ENCODE measurements at places on chromosomes 7 and 10. TPM values are rescaled to one million over a fixed set of nuclear protein-coding genes. Genes with fewer than 3 reads are reported as not detected.

PLCE1 gene
- total RNA-seq: 0.11 TPM

GNGT1 gene
- total RNA-seq: not detected

FAM25A gene
- total RNA-seq: not detected

CRHR2 gene
- total RNA-seq: not detected

PTF1A gene
- total RNA-seq: not detected

SEMA4G gene
- total RNA-seq: 1.1 TPM

NPC1L1 gene
- not detected for total RNA-seq

UBE3C gene
- 94.4 TPM for total RNA-seq

CPA1 gene
- total RNA-seq: not detected

APBB1IP gene
- not detected for total RNA-seq

VPS37D gene
- 2.1 TPM for total RNA-seq

NHLRC2 gene
- 14.0 TPM for total RNA-seq

RPEL1 gene
- not detected for total RNA-seq

PTPRZ1 gene
- 32.3 TPM for total RNA-seq

DDX50 gene
- total RNA-seq: 42.0 TPM

CYP3A4 gene
- total RNA-seq: not detected

BEND7 gene
- total RNA-seq: 0.99 TPM

NODAL gene
- 0.14 TPM for total RNA-seq

OPTN gene
- 101 TPM for total RNA-seq

MDFIC gene
- total RNA-seq: 15.1 TPM

PSD gene
- 0.24 TPM for total RNA-seq
